ENCODE measurements at places on chromosomes 5 and 9.

DNA sequence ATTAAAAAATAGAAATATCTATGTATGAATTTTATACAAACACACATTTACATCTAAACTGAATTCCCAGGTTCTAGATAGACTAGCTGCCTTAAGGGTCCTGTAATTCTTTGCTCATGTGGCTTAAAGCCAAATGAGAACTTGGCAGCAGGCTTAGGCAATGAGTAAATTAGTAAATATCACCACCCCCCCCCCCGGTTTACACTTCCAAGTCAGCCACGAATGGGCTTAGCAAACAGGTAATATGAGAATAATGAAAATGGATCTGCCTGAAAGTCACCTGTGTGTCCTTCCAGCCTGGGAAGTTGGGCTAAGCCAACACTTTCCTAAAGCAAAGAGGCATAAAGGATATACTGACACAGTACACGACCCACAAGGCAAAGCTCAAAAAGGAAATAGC, 108.6 kb downstream of the KLHL3 start:
- DNase-seq: no peak

GRCh38 chr5:94503677-94504076, 114.7 kb downstream of the KIAA0825 start:
- DNase-seq: no peak

- no peak for DNase-seq
Measured at GRCh38 chr9:114280636-114281472, 42.0 kb upstream of the ORM1 start.

GRCh38 chr9:4666042-4666699, at the start of gene SPATA6L:
SPATA6L (minus strand) TSS chr9:4666480; CDS start chr9:4666250, 230 bp downstream.
- no peak for DNase-seq

GRCh38 chr5:173451651-173452050, 123.4 kb upstream of the STC2 start:
- DNase-seq: no peak

DNA sequence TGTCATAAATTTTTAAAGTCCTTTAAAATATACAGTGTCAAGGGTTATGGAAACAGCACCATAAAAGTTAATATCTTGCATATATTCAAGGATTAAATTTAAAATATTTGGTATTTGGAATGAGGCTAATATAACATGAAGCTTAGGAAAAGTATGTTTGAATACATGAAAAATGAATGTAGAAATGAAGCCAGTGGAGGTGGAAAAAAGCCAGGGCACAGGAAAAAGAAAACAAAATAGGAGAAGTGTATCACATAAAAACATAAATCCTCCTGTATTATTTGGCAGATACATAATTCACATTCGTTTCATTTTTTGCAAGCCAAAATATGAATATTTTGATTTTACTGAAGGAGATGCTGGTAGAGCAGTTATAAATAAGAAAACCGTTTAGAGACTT, 587.0 kb upstream of the ZNF608 start:
- DNase-seq: no peak

- no peak for DNase-seq
Measured at GRCh38 chr9:88889386-88889785, 101.9 kb upstream of the S1PR3 start.

- DNase-seq: no peak
Measured at GRCh38 chr5:34656700-34657273, 659 bp downstream of the RAI14 start.

- DNase-seq: no peak
Measured at GRCh38 chr5:35246900-35247647, 16.8 kb upstream of the PRLR start.

GRCh38 chr9:103104101-103104500, 109.0 kb downstream of the CYLC2 start:
- DNase-seq: no peak

DNA sequence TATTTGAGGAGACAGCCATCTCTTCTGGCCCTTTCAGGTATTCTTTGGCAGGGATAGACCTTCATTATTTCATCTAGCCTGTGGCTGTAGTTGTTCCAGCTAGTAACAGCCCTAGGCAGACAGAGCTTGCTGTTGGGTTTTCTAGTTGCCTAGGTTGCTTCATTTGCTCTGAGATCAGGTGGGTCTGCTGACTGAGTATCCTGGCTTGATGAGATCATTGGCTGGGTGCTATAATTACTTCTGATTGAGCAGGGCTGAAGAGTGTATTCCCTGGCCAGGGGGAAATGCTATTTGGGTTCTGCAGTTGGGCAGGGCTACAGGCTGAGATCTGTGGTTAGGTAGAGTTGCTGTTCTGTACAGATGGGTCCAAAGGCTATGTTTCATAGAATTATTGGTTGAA, 456.1 kb downstream of the PSAT1 start:
- DNase-seq: no peak

DNA sequence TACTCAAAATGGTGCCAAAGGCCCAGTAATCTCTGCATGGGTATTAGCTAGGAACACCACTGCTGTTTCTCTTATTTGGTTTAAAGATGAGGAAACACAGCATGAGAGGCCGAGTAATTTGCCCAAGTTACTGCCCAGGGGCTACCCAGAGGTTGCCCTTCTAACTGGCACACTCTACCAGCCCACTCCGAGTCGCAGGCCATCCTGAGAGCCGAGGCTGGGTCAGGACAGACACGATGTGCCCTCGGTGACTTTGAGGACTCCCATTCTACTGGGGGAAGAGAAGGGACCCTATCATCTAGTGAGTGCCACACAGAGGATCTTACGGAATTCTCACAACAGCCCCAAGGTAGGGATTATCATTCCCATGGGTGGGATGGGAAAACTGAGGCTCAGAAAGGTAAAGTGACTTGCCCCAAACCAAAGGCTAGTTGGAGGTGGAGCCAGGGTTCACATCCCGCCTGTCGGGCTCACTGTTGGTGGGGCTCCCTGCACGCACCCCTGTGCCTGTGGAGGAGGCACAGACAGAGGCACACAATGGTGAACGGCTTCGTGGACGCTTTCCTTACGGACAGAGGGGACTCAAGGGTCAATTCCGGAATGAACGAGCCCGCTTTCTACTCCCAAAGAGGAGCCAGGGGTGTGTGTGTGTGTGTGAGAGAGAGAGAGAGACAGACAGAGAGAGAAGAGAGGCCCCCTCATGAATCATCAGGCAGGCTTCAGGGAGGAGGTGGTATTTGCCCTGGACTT, 225.0 kb downstream of the MELK start:
- no peak for DNase-seq

- no peak for DNase-seq
Measured at GRCh38 chr5:74127381-74128320, 501.7 kb downstream of the ARHGEF28 start.

- no peak for DNase-seq
Measured at GRCh38 chr5:54985301-54986268, at the start of gene ESM1. ESM1 (minus strand) TSS chr5:54985593; CDS start chr5:54985517, 76 bp downstream.

DNA sequence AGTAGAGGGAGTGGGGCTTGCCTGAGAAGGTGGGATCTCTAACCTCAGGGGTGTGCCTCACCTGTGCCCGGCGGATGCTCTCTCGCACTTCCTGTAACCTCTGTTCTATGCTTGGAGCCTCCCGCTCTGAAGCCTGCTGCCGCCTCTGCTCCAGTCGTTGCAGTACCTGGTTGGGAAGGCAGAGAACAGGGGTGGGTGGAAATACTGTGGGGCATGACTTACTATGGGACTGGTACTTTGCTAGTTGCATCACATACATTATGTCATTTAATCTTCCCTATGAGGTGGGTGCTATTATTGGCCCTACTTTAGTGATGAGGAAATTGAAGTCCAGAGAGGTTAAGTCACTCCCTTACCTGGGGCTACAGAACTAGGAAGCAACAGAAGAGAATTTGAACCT, 5.2 kb downstream of the FCHSD1 start:
- no peak for DNase-seq
